ENCODE measurements at places on chromosomes 2 and 18.

DNA sequence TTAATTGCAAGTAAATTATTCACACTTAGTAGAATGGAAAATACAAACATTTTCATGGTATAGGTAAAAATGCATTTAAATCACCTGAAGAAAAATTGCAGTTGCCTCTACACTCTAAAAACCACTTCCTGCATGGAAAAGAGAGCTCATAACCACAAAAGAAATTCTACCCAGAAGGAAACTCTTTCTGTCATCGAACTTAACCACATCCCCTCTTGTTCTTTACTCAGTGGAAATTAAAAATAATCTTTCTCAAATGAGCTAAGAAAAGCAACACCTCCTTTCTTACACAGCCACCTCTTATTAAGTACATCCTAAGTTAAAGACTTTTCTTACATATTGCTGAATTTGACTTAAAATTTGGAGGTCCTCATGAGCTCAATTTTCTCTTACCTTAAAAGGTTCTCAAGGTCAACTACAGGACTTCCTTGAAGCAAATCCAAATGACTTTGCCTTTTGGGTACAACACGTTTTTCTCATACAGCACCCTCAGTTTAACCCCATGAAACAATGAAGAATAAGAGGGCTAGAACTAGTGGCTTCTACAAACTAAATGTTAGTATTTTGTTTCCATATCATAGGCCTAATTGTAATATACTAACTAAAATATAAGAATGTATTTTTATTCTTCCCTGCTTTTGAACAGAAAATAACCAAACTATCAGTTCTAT is 109.1 kb upstream of the CRIM1 start:
- no peak for DNase-seq

DNA sequence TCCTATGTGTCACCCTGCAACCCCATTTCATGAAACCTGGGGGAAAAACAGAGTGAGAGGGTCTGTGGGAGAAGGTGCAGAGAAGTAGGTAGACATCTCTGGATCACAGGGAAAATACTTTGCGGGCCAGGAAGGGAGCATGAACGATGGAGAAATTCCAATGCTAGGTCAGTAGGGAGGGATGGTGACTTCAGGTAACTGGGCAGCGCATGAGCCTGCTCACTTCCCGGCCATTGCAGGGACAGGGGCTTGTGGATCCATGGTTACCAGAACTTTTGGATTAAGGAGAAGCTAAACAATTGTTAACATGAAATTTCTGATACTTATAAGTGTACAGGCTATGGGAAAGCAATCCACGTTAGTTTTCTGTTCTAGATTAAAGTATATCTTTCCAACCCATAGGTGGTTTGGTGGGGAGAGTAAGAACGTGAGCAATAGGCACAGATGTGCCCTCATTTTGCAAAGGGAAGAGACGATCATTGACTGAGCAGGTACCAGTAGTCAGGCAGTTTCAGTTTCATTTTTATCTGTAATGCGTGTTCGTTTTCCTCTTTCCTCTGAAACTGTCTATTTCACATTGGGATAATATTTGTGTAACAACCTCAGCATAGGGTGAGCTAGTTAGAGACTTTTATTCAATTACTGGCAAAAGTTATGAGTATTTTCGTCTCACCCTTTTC is 65.0 kb downstream of the NYAP2 start:
- no peak for DNase-seq

GRCh38 chr2:52269696-52270485 is 1238.0 kb upstream of the NRXN1 start:
- no peak for DNase-seq

GRCh38 chr2:84236288-84236687 is 222.8 kb downstream of the SUCLG1 start:
- no peak for DNase-seq

DNA sequence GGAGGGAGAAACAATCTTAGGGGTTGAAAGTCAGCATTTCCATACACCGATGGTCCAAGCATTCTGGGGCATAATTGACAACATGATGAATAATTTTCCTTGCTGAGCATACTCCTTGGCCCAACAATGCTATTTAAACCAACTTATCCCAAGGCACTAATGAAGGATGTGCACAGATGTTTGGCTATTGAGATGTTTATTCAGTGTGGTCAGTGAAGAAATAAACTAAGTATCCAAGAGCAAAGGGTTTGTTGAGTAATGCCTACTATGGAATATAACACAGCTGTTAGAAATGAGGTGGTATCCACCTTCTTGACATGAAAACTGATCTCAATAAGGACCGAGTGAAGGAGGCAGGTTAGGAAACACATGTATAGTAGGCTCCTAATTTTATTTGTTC is 53.9 kb upstream of the RAB6D start:
- no peak for DNase-seq

All from NCI-H1417 treated with DMSO at 0.1 percent for 48 hours (cell line).